ENCODE measurements at places on chromosomes 4 and X.
A peak's percentile ranks its signal among the peaks of the same experiment; 100 is the strongest.

GRCh38 chr4:73341454-73341853, 62.6 kb upstream of the ALB start:
- DNase-seq, result no peak

GRCh38 chr4:40185830-40186664, 10.8 kb upstream of the RHOH start:
- no peak for DNase-seq

DNA sequence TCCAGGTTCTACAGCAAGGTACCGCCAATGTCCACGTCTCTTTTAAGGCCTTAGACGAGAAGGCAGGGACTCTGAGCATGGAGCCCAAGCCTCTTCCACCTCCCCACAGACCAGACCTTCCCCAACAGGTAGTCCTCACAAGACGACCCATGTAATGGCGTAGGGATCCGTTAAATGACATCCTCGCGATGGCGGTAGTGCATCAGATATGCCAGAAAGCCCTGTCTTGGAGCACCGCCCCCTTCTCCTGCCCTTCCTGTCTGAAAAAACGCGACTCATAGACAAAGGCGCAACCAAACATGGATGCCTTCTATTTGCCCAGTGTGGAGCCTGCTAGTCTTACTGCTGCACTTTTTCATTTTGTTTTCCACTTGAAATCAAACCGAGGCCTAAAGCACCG, 185.4 kb downstream of the OR13H1 start:
- DNase-seq, result peak; percentile 69

- no peak for DNase-seq
Measured at GRCh38 chr4:109321232-109321631, 18.8 kb upstream of the COL25A1 start.

DNA sequence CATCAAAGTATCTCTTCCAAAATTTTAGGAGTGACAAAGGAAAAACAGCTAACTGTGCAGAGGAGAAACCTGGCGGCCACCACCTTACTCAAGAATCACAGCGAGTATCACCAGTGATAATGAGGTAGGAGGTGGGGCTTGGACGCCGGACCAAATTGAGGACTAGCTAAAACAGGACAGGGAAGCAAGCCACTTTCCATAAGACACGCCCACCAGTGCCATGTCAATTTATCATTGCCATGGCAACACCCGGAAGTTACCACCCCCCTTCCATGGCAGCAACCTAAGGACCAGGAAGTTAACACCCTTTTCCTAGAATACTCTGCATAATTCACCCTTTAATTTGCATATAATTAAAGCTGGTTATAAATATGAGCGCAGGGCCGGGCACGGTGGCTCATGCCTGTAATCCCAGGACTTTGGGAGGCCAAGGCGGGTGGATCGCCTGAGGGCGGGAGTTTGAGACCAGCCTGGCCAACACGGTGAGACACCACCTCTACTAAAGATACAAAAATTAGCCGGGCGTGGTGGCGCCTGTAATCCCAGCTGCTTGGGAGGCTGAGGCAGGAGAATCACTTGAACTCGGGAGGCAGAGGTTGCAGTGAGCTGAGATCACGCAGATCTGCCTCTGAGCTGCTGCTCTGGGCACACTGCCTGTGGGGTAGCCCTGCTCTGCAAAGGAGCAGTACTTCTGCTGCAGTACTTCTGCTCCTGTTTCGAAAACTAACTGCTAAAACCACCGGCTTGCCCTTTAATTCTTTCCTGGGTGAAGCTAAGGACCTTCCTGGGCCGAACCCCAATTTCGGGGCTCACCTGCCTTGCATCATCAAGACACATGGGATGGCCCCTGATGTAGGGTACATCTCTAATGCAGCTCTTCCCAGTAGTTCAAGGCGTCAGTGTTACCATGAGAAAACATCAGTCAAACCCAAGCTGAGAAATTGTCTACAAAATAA, 116.7 kb downstream of the HMX1 start:
- DNase-seq, result no peak

GRCh38 chr4:171891038-171891437, 77.8 kb downstream of the GALNTL6 start:
- DNase-seq, result no peak

DNA sequence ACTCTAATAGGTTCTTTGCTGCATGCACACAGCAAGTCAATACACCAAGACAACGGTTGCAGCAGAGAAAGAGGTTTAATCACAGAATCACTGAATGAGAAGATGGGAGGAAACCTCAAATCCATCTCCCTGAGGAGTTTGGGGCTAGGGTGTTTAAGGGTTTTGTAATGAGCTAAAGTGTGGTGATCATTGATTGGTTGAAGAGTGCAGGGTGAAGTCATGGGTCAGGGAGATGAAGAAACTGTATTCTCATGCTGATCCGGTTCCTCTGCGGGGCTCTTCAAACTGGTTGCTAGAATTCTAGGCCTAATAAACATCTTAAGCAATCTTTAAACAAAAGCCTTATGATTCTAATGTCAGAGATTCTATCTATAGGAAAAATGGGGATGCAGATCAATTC, 432.5 kb upstream of the FAM47C start:
- no peak for DNase-seq

DNA sequence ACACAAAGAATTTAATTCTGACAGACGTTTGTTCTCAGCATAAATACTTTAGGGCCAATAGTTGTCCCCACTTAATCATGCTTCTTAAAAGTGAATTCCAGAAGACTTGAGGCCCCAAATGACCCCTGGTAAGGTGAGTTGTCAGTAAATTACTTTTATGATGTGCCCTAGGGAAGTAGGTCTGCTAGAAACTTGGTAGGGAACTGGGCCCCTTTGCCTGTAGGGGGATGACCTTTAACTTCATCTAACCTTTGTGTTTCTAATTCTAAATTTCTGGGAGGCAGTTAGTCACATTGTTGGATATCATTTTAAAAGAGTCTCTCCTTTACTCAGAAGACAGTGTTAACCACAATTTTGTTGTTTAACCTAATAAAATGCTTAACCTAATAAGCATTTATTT, 28.8 kb downstream of the HHIP start:
- DNase-seq, result no peak

DNA sequence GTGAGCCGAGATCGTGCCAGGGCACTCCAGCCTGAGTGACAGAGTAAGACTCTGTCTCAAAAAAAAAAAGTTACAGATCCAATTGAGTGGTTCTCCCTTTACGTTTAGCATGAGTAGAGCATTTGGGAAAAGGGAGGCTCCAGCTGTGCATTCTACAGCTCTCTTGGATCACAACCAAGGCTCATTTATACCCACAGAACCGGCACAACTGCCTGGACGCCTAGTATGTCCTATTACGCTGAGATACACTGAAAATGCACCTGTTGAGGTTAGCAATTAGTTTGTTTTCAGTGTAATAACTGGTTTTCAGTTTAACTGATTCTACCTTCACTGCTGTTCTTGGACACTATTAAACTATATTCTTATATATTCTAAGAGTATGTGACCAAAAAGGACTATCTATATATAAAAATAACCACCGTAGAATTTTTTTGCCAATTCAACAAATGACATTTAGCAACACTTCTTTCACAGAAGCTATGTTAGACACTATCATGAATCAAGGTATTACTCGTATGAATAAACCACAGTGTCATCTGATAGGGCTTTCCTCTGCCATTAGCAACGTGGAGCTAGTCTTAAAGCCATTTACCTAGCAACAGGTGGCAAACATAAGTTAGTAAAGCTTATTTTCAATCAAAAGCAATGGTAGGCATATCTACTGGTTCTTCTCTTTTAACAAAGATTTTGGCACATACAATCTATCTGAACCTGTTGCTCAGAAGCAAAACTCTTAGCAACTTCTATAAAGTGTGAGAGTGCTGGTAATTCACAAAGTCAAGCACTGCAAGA, 3.6 kb downstream of the OTUD4 start:
- no peak for DNase-seq

DNA sequence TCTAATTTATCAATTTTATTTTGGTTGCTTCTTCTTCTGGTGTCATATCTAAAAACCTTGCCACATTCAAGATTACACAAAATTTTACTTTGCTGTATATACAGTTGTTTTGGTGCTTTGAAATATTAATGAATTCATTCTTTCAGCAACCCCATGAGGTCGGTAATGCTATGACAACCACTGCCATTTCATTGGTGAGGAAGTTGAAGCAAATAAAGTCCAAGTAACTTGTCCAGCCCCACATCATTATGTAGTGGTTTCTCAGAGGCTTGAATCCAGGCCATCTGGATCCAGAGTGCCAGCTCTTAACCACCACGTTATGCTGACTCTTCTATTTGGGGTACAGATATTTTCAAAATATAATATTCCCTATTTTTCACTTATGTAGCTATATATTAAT, 42.2 kb downstream of the UGT2A3 start:
- DNase-seq, result no peak

GRCh38 chr4:179165000-179165738, 1722.9 kb upstream of the AGA start:
- DNase-seq, result no peak

GRCh38 chr4:84875636-84876371, 90.7 kb downstream of the WDFY3 start:
- no peak for DNase-seq

DNA sequence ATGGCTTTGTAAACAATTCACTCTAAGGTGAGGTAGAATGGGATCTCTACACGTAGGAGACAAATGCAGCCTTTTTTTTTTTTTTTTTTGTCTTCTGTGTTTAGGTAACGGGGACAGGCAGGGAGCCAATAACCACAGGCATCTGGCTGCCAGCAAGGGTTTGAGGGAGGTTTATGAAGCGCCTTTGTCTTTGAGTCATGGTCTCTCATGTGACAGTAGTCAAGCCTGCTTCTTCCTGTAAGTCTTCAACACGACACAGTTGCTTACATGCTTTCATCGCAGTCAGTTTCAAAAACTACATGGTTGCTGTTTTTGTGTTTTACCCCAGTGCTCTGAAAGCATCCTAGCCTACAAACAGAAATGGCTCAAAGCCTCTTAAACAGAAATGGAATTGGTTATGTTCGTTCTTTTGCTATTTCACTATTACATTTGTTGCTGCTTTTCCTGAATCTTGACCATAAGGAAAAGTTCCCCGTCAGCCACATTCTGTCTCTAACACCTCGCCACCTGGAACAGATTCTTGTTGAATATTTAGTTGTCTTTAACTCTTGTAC, 127.8 kb upstream of the METTL14 start:
- DNase-seq, result no peak

GRCh38 chrX:6024204-6024603, 204.5 kb downstream of the NLGN4X start:
- no peak for DNase-seq

DNA sequence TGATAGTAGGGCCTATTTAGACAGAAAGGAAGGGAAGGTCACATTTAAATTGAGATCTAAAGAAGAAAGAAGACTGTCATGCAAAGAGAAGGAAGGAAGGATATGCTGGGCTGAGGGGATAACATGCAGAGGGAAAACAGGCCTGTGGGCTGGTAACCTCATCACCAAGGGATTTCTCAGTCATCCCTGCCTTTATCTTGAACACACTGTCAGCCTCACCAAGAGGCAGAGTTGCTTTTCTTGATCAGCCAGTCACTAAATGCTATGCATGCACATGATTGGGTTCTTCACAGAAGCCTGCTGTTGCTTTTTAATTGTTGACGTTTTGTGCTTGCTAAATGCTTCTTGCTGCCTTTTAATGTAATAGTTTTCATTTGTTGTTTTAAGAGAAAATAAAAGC, 113.0 kb downstream of the ARHGAP24 start:
- DNase-seq, result no peak

DNA sequence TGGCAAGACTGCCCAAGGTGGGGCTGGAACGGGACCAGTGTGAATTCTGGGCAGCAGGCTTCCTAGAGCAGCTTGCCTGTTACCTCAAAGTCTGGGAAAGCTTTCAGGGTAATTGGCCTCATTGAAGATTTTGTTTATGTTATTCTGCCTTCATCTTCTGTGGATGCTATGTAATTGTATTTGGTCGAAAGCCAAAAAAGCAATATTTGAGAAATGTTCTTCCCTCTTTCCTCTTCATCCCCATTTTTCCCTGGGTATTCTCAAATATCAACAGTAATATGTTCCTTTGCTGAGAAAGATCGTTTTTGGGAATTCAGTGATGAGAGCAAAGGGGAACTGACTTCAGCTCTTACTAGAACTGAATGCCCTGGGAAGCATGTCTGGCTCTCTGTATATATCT, 12.9 kb downstream of the TMEM131L start:
- no peak for DNase-seq

DNA sequence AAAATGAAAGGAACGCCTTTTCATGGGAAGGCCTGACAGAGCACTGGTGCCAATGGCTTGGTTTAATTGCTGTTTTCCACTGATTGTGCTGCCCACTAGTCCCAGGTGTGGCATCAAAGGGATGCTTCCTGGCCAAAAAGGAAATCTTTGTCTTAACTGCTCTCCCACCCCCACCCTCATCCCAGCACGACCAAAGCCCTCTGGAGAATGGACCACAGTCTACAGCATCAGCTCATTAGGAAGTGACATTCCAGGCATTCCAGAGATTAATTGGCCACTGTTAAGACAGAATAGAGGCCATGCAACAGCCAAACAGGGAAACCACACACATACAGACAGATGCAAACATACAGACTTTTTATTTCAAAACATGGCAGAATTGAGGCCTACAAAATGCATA, 143.2 kb downstream of the LHFPL1 start:
- no peak for DNase-seq

DNA sequence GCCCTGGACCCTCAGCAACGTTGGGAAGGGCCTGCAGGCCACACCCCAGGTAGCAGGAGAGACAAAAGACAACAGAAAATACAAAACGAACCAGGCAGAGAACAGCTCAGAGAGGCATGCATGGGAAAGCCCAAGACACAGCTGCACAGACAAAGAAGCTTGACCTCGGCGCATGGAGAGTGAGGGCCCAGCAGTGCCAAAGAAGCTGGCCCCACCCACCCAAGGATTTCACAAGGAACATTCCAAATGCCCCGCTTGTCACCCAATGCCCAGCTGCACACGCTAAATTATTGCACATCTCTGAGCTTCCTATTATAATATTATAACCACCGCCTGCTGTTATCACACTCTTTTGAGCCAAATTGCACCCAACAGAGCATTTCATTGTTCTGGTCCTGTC, 147.7 kb upstream of the TBL1X start:
- DNase-seq, result no peak

DNA sequence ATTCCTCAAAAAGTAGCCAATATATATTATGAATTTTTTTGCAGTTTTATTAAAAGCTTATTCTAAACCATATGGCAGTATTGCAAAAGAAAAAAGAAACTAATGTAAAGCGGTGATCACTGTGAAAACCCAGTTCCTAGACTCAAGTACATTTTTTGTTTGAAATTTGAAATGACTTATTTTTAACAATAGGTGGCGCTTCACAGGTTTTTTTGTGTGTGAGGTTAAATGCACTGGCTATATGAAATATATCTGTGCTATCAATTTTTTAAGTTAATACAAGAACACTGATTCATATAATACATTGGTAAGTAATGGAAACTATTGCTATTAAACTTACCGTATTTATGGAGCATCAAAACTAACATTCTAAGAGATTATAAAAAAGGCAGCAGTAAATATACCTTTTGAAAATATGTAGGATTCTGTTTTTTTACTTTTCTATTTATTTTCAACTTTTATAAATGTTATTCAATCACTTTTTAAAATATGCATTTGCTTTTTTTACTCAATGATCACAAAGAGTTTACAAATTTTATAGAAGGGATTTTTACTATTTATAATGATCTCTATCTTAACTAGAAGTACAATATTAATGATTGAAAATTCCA, 5.6 kb upstream of the SPRY1 start:
- no peak for DNase-seq

- no peak for DNase-seq
Measured at GRCh38 chr4:40199999-40200874, 3.4 kb downstream of the RHOH start.

- no peak for DNase-seq
Measured at GRCh38 chr4:11548597-11549082, 119.9 kb upstream of the HS3ST1 start.

Measured in T-helper 9 cell (primary cell).